Stimulated activated naive CD8-positive, alpha-beta T cell treated with anti-CD3 and anti-CD28 coated beads, Interleukin-15, Interleukin-2, amounts not matched to agents 100 U/mL and 50 U/mL, for 24 hours (primary cell): ENCODE measurements at places on chromosomes 12 and 14.

GRCh38 chr12:6182279-6182898 lies 17.8 kb upstream of the CD9 start:
- DNase-seq = no peak

DNA sequence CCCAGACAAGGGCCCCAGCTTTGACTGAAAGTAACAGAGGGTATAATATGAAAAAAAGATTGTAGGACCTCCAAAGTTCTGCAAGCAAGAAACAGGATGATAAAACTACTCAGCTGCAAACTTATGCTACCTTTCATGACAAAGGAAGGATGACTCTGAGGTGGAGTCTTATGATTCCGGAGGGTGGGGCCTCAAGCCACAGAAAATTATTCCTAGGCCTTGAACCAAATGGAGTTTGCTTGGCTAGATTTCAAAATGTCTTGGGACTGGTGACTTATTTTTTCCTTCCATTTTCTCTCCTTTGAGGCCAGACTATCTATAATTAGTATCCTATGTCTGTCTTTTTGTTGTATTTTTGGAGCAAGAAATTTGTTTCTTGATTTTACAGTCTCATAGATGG lies 336.4 kb downstream of the LRIG3 start:
- no peak for DNase-seq

DNA sequence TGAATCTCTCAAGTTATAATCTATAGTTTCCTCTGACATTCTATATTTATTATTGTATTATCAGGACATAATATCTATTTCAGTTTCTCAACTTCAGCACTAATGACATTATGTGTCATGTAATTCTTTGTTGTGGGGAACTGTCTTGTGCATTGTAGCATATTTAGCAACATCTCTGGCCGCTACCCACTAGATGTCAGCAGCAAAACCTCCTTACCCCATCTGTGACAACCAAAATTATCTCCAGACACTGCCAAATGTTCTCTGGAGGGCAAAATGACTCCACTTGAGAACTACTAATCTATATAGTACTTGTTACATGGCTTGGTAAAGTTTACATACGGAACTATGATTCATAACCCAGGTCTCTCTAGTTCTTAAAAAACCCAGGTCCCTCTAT lies 110.2 kb downstream of the RASSF9 start:
- DNase-seq = no peak

GRCh38 chr14:81676879-81677278 lies 143.2 kb upstream of the SEL1L start:
- DNase-seq = no peak

- no peak for DNase-seq
Observed at GRCh38 chr14:61484826-61485584, 163.6 kb downstream of the PRKCH start.

DNA sequence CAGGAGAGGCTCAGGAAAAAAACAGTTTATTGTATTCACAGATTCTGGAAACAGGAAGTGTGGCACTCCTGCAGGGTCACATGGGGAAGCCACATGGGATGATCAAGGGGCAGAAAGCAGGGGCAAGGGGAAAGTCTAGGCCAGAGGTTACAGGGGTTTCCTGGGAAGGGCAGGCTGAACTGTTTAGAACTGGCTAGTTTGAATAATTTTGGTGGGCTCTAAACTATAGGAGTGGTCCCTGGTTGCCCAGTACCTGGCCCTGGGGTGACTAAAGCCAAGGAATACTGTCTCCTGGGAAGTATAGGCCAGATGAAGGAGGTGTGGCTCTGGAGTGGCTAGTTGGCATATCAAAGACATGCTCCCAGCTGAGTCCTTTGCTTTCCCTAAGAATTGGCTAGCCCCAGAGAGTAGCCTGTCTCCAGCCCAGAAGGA lies 169.2 kb downstream of the SLC41A2 start:
- DNase-seq = no peak

GRCh38 chr12:28938056-28938455 lies 211.0 kb upstream of the FAR2 start:
- DNase-seq = no peak

DNA sequence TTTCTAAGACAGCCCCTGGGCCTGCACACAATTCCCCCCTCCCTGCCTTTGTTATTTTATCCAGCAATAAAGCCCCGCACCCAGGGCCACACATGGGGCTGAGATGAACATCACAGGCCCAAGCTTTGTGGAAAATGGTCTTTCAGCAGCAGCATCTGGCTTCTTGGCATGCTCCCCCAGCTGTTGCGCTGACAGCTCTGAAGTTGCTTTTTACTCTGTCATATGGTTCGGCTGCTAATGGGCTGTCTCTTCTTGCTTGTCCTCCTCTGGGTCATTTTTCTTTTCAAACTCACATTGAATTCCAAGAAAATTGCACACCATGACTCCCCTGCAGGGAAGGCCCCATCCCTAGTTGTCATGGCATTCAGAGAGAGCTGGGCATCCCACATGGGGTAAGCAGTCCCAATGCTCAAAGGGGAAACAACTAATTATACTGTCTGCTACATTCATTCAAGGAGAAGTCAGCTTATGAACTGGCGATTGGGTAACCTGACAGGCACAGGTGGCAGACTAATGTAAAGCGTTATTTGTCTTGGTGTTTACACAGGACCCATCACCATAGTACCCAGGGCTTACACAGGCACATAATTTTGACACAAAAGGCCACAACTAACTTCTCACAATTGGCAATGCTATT lies 74.0 kb upstream of the CDKN3 start:
- no peak for DNase-seq

- DNase-seq = no peak
Observed at GRCh38 chr12:106710143-106710893, 64.2 kb upstream of the RIC8B start.

DNA sequence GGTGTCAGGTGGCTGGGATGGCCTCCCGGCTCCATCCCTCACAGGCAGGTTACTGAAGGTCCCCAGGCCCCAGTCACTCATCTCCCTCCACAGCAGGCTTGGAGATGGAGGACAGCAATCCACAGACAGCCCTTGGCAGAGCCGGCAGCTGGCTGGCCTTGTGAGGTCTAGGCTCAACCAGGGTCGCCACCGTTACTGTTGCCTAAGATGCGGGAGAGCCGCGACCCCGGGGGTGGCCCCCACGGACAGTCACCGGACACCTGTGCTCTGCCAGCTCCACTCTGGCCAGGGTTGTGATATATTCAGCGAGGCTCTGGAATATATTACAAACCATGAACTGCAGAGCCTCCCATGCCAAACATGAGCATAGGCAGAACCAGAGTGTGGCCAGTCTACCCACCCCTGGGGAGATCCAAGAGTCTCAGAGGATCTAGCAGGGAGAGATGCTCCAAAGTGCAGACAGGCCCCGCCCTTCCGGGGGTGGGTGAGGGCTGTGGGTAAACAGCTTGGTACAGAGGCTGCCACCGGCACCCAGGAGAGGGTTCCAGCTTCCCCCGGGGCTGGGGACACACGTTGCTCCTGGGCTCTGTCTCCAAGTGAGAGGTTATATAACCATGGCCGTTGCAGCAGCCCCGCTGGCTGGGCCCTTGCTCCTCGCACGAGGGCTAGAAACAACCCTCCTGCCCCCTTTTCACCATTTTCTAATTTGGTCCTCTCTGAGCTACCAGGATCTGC lies 55.9 kb upstream of the DIO3 start:
- DNase-seq = no peak

DNA sequence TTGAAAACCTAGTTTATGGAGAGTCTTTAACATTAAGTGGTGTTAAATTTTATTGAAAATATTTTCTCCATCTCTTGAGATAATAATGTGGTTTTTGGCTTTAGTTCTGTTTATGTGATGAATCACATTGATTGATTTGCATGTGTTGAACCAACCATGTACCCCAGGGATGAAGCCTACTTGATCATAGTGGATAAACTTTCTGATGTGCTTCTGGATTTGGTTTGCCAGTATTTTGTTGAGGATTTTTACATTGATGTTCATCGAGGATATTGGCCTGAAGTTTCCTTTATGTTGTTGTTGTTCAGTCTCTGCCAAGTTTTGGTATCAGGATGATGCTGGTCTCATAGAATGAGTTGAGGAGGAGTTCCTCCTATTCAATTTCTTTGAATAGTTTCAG lies 222.6 kb downstream of the ADAMTS20 start:
- DNase-seq = no peak

DNA sequence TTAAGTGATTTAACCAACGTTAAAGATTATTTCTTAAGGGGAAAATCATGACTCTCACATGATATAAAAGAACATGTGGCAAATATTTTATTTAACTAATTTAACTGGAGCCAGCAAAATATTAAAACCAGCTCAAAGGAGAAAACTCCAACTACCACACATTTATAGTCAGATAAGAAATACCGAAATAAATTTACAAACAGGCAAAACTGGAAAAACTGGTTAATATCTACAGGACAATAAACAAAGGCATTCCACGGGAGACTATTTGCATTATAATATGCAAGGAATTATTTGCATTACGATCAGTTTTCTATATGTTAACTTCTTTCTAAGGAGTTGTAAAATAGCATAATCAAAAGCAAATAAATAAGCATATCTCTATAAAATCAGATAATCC lies 13.8 kb upstream of the BCL2L14 start:
- DNase-seq = no peak

- no peak for DNase-seq
Observed at GRCh38 chr12:108000111-108000510, 129.0 kb upstream of the WSCD2 start.

DNA sequence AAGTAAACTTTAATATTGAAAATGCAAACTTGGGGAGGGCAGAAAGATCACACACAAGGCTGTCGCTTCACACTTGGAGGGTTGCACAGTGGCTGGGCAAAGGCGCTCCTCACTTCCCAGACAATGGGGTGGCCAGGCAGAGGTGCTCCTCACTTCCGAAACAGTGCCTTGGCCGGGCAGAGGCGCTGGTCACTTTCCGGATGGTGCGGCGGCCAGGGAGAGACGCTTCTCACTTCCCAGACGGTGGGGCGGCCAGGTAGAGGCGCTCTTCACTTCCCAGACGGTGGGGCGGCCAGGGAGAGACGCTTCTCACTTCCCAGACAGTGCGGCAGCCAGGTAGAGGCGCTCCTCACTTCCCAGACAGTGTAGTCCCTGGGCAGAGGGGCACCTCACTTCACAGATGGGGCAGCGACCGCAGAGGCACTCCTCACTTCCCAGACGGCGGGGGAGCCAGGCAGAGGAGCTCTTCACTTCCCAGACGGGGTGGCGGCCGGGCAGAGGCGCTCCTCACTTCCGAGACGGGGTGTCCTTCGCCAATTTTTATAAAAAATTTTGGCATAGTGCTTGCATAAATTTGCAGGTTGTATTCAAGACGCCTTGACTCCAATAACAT lies 140.8 kb upstream of the PZP start:
- no peak for DNase-seq

GRCh38 chr12:28082096-28082495 lies 108.2 kb upstream of the CCDC91 start:
- DNase-seq = no peak

DNA sequence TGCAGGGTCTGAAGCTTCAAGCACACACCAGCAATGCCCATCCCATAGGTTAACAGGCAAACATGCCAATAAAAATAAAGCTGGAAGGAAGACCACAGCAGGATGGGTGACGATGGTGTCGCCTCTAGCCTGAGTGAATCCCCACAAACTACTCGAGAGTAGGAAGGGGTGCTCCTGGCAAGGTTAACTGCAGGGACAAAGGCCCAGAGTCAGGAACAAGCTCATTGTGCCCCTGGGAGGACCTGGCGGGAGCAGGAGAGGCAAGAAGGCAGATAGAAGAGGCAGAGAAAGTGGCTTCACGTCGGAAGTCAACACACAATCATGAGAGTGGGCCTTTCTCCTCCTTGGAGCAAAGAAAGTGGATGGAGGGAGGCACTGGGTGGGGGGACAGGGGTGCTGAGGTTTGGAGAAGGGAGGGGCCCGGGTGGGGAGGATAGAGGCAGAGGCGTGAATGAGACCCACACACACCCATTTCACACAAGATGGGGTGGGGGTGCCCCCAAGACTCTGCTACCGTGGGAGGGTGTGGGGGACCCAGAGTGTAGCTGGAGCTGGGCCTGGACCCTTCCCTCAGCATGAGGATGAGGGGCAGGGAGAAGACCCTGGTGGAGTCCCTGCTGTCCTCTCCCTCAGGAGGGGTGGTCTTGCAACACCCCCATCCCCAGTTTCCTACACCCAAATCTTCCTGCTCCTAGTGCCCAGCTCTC lies 43.1 kb downstream of the DIO3 start:
- no peak for DNase-seq

GRCh38 chr12:56487448-56488040 lies 417 bp downstream of the GLS2 start:
- peak; percentile 37 for DNase-seq

GRCh38 chr14:72002731-72003130 lies 70.5 kb downstream of the RGS6 start:
- no peak for DNase-seq

DNA sequence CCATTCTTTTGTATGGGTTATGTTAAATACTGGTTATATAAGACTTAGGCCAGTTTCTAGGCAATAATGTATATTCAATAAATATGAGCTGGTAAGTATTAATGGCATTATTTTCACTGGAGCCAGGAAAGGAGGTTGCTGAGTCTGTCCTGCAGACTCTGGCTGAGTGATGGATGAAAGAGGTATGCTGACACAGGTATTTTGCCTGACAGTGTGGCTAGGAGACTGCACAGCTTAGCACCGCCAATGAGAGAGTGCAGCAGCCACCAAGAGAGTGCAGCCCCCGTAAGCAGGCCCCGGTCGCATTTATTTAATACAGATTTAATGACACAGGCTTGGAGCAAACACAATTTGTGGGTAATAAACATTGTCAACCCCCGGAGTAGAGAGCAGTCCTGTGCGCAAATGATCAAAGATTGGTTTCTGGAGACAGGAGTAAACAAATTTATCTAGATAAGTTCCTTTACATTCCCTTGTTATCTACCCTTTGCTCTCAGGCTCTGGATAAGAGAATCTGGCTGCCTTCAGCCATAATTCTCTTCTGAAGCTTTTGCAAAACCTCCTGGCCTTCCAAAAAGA lies 37.4 kb downstream of the TMTC3 start:
- no peak for DNase-seq

DNA sequence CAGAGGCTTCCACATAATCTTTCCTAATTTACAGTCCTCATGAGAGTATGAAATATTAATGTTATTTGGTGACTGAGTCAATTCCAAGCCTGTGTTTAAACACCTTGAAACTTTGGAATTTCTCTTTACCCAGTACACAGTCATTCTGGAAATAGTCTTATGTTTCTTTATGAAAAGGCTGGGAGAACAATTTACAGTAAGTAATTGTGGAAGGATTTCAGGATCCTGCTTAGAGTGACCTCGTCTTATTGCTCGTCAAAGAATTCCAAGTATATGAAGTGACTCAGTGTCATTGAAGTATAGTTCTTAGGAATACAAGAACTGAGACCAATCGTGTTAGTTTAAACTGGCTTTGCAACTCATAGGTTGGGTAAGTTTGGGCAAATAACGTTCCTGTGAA lies 634.2 kb downstream of the SLC16A7 start:
- no peak for DNase-seq
